ENCODE measurements at places on chromosomes 2 and 18.

DNA sequence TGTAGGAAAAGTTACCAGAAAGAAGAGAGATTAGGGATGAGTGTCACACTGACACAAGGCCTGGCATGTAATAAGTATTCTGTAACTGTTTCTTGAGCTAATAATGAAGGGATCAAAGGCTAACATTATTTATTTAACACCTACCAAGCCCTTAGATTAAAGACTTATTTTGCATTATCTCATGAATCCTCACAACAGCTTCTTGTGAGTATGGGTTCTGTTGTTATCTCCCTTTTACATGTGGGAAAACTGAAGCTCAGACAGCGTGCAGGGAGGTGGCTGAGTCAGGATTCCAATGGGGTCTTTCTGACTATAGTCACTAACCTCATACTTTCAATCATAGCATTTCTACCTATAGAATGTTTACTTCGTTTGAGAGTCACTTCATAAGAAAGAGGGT, 79.0 kb upstream of the PROKR1 start:
- no peak for DNase-seq

DNA sequence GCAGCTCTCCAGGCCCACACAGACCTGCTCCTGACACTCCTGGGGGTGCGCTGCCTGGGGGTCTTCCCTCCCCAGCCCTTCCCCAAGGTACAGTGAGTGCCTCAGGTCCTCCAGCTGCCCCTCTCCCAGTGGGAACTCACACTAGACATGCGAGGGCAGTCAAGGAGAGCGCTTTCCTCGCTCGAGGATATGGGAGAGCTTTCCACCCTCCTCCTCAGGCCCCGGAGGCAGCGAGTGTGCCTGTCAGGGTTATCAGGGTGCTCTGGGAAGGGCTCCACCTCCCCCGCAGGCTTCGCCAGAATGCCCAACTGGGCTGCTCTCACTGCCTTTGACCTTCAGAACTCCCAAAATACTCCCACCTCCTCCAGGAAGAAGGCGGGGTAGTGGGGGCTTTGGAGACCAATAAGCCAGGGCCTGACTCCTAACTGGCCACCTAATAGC, 85.7 kb upstream of the LAPTM4A start:
- DNase-seq = no peak

DNA sequence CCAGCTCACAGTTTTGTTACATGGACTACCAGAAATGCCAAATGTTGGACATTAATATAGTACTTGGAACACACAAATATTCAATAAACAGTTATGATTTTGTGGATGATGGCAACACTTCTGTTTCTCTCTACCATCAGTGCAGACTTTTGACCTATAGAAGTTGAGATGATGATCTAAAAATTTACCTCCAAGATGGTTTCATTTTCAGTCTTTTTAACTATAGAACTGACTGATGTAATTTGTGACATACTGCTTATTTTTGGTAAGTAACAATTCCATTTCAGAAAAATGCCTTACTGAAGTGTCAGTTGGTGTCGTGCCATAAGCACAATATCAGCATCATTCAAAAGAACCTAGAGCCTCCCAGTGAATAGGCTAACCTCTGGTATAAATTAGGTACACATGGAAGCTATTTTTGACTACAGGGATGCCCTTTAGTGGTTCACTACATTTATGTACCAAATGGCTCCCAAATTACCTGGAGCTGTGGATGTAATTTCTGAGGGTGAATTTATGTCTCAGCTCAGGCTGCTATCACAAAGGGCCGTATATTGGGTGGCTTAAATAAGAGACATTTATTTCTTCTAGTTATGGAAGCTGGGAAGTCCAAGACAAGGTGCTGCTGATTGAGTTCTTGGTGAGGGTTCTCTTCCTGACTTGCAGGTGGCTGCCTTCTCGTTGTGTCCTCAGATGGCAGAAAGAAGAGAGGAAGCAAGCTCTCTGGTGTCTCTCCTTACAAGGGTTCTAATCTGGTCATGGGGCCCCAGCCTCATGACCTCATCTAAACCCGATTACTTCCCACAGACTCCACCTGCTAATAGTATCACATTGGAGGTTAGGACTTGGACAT, 66.5 kb downstream of the ALPK2 start:
- DNase-seq = no peak

DNA sequence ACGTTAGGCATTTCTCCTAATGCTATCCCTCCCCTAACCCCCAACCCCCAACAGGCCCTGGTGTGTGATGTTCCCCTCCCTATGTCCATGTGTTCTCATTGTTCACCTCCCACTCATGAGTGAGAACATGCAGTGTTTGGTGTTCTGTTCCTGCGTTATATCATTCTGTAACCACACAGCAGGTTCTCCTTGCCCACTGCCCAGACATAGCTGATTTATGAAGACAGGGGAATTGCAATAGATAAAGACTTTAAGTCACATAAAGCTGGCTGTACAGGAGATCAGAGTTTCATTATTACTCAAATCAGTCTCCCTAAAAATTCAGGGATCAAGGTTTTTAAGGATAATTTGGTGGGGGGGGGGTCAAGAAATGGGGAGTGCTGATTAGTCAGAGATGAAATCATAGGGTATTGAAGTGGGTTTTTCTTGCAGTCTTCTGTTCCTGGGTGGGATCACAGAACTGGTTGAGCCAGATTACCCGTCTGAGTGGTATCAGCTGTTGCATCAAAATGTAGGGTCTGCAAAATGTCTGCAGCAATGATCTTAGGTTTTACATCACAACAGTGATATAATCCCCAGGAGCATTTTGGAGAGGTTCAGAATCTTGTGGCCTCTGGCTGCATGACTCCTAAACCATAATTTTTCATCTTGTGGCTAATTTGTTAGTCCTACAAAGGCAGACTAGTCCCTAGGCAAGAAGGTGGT, 392.1 kb upstream of the KCNJ3 start:
- no peak for DNase-seq

DNA sequence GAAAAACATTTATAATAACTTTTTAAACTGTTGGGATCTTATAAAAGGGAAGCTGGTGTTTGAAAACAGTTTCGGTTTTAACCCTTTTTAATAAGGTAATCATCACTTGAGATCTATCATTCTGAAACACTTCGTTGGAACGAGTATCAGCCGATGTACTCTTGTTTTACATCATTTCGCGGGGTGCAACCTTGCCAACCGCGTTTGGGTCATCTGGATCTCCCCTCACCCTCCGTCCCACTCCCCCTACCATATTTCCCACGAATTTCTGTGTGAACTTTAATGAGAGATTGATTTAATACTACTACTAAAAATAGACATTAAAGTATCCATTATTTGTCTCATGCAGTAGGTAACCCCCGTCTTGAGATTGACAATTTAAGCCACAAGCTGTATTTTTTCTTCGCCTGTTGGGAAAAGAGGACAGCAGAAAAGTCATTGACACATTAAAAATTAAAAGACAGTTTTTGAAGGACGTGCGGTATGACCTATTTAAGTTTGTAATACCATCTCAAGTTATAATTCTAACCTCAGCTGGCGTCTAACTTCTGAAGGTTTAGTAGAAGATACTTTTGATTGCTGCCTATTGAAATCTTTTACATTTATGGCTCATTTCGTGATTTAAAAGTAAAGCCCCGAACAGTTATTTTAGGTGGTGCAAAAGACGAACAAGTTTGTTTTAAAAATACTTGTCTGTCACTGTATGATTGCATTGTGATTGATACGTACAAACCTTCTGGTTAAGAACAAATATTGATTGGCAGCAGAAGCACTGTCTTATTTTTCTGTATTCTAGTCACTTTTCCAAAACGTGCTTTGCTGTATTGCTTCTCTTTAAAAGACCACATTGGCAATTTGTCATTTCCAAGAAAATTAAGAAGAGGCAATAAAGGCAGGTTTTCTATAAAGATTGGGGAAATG, 1.5 kb downstream of the CREB1 start:
- DNase-seq = no peak

DNA sequence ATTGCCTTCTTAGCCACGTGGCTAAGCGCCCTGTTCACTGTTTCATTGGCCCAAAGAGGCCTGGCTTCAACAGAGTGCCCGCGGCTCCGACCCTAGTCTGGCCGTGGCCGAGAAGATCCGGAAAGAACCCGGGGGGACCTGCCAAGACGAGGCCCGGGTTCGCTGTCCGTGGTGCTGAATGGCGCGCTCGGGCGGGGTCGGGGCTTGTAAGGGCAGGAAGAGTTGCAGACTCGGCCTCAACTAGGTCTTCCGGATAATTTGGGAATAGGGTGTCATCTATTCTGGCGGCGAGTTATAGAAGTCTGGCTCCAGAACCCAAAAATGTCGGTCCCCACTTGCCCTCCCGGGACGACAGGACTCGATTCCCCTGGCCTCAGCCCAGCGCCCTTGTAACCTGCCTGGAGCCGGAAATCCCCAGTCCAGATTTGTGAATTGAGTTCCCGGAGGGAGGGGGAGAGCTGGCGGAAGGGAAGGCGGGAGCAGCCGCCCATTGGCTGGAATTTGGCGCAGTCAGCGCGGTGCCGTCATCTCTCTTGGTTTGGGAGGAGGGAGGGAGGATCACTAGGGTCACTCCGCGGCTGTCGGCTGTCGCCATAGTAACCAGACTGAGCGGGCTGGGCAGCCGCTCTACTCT, 3.5 kb downstream of the CDK5R2 start:
- peak; percentile 32 for DNase-seq

Data from stimulated activated CD8-positive, alpha-beta memory T cell treated with anti-CD3 and anti-CD28 coated beads, Interleukin-15, amount 100 ng/mL, for 1 hour (primary cell).